NCI-H2081 (cell line): ENCODE measurements at places on chromosomes 7 and 10.

DNA sequence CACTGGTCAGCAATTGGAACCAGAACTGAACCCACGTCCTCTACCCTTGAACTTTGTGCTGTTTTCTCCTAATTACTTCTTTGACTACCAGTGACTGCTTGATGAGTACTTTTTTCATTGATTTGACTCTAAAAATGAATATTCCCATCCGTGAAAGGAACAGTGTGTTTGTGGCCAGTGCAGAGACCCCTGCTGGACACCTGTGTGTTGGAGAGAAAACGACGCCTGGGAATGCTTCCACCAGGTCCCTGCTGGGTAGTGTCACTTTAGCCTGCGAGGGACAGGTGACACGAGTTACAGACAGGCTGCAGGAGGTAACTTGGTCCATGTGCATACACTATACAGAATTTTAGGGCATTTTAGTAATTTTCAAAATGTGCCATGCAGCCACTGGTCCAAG, 6.8 kb upstream of the GJD4 start:
- DNase-seq: no peak

DNA sequence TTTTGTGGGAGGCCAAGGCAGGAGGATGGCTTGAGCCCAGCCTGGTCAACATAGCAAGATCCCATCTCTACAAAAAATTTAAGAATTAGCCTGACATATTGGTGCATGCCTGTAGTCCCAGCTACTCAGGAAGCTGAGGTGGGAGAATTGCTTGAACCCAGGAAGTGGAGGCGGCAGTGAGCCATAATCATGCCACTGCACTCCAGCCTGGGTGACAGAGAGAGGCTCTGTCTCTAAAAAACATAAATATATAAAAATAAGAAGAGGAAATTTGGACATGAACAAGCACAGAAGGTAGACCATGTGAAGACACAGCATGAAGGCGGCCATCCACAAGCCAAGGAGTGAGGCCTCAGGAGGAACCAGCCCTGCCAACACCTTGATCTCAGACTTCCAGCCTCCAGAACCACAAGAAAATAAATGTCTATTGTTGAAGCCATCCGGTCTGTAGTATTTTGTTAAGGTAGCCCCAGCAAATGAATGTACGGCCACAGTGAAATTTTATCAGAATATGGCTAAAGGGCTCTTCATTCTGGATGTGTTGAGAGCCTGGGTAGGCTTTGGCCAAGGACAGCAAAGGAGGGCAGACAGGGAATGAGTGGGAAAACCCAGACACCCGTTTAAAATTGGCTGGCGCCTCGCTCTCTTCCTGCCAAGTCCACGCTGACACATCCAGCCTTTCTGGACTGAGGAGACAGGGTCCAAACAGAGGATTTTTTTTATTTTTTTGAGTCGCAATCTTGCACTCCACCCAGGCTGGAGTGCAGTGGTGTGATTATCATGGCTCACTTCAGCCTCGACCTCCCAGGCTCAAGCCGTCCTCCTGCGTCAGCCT, 12.9 kb upstream of the GRID2IP start:
- DNase-seq: no peak

DNA sequence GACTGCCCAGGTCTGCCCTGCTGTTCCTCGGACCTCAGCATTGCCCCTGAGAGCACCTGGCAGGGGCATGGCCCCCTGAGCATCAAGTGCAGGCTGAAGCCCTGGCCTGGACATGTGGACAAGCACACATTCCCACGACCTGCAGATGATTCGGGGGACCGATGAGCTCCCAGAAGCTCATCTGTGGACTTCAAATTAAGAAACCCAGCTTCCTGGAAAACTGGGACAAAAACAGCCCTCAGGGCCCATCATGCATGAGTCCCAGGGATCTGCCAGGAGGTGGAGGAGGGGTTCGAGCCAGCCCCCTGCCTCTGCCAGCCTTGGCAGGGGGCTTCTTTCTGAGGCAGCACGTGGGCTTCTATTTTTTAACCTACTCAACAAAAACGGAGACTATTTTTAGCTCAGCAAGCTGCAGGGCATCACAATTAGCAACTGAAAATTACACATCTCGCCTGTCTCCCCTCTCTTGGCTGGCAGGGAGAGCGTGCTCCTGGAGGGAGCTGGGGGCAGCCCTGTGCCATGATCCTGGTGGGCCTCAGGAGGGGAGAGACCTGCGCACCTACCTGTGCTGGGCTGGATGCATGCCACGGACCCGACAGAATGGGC, 51.8 kb downstream of the RASGEF1A start:
- peak; percentile 32 for DNase-seq

DNA sequence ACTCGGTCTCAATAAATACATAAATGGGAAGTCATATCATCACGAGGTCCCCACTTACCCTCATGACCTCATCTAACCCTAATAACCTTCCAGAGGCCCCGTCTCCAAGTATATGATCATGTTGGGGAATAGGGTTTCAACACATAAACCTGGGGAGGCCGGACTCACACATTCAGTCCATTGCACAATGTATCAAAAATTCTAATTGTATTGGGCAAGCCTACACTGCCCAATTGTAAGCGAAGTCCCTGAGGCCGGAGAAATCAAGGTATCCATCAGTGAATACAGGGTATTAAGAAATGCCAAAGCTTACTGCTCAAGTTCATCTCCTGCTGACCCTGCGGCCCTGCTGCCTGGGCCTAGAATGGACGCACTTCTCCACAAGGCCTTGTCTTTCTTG, 69.6 kb downstream of the PARP12 start:
- no peak for DNase-seq

- DNase-seq: no peak
Measured at GRCh38 chr7:75958802-75959543, 35.4 kb downstream of the TMEM120A start.

DNA sequence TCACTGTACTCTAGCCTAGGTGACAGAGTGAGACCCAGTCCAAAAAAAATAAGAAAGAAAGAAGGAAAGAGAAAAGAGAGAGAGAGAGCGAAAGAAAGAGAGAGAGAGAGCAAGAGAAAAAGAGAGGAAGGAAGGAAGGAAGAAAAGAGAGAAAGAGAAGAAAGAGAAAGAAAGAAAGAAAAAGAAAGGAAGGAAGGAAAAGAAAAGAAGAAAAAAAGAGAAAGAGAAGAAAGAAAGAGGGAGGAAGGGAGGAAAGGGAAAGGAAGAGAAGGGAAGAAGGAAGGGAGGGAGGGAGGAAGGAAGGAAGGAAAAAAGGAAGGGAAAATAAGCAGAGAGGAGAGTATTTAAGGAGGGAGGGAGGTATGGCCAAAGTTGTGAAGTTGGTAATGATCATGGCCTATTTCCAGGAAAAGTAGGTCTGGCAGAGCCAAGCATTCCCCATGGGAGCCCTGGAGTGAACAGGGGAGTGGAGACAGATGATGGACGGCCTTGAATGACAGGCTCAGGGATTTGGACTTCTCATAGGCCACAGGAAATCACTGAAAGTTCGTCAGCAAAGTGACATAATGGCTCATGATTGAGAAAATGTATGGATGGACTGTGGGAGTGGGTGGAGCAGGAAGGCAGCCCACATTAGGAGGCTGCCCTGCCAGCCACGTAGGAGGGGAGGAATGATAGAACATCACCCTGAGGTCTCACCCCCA, 44.8 kb upstream of the CUX1 start:
- DNase-seq: no peak

DNA sequence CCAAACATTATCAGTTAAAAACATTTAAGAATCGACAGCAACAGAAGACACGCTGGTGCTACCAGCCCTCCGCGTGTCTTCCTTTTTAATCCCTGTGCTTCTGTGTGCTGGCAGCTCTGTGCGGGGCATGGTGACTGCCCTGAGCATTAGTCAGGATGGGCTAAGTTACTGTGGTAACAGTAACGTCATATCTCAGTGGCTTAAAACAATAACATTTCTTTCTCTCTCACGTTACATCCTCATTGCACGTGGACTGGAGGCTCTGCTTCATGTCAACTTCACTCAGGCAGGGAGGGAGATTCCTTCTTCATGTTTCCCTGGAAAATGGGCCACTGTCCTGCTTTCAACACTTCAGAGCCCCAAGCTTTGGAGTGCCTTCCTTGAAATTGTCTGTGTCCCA, 378.5 kb downstream of the CCSER2 start:
- no peak for DNase-seq

GRCh38 chr7:87899255-87899654, 23.0 kb downstream of the DBF4 start:
- no peak for DNase-seq

DNA sequence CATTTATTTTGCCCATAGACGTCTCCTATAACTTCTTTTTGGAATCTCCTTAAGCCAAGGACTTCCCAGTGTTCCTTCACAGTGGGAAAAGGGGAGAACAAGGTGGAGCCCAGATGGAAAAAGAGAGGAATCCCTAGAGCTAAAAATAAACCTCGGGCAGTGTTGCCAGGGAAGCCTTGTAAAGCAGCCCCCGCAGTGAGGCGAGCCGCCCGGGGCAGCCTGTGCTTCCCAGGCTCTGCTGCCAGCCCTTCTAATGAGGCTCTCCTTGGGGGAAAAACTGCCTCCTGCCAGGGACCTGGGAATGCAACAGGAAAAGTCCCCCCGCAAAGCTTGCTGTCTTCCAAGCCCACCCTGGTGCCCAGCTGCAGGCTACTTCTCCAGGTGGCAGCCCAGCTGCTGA, 71.7 kb downstream of the SH3PXD2A start:
- no peak for DNase-seq

GRCh38 chr10:127470911-127471310, 78.2 kb upstream of the NPS start:
- no peak for DNase-seq

DNA sequence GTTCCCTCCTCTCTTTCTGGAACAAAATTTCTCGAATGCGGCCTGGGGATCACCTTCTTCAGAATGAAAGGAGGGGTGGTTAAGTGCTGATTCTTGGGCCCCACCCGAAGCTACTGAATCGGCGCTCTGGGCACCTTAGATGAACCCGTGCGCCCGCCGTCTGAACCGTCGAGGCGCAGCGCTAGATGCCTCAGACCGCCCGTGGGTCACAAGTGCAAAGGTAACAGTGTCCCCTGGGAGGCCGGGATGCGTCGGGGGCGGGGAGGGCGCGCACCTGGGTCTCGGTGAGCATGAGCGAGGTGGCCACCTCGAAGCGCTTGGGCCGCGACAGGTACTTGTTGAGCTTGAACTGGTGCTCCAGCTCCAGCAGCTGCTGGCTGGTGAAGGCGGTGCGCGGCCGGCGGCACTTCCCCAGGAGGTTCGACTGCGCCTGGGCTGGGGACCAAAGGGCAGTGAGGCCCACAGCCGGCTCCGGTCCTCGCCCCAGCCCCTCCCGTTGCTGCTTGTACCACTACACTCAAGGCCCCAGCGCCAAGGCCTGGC, 4.2 kb downstream of the MNX1 start:
- no peak for DNase-seq

DNA sequence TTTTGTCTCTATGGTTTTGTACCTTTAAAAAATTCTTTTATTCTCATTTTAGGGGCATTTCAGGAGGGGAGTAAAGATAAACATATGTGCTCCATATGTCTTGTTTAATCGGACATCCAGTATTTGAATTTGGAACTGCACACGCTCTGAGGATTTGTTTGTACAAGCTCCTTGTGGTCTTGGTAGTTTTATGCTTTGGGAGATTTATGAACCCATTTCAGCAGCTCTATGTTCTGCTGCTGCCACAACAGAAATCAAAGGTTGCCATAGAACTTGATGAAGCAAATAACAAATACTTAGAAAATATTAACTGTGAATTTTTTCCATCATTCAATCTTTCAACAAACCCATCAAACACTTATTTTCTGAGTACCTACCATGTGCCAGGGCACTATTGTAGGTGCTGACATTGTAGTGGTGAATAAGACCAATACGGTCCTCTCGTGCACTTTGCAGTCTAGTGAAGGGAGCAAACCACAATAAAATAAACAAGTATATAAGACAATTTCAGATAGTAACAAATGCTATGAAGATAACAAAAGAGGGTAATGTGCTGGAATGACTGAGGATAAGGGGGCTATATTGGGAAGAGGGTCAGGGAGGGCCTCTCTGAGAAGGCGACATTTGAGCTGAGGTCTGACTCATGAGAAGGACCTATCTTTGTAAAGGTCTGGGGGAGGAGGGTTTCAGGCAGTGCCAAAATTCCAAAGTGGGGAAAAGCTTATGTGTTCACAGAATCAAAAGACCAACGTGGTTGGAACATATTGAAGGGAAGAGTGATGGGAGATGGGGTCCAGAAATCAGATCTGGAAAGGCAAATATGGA, 30.4 kb downstream of the MYPN start:
- DNase-seq: no peak

- peak; percentile 93 for DNase-seq
Measured at GRCh38 chr7:107505997-107506673, 36.3 kb downstream of the GPR22 start.

DNA sequence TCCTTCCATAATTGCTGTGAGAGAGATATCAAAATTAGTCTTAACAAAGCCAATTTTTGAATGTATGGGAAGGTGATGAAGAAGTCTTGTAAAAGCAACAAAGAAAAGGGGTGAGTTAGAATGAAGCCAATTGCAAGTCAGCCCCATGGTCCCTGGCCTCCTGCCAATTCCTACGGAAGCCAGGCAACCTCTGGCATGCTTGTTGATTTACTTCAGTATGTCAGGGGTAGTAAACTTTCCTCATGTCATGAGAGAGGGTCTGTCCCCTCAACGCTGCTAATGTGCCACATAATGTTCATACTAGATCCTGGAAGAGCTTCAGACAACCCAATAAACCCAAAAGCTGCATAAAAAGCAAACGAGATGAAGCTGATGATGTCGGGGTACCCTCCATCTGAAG, 159.1 kb upstream of the YAE1 start:
- DNase-seq: peak; percentile 15

DNA sequence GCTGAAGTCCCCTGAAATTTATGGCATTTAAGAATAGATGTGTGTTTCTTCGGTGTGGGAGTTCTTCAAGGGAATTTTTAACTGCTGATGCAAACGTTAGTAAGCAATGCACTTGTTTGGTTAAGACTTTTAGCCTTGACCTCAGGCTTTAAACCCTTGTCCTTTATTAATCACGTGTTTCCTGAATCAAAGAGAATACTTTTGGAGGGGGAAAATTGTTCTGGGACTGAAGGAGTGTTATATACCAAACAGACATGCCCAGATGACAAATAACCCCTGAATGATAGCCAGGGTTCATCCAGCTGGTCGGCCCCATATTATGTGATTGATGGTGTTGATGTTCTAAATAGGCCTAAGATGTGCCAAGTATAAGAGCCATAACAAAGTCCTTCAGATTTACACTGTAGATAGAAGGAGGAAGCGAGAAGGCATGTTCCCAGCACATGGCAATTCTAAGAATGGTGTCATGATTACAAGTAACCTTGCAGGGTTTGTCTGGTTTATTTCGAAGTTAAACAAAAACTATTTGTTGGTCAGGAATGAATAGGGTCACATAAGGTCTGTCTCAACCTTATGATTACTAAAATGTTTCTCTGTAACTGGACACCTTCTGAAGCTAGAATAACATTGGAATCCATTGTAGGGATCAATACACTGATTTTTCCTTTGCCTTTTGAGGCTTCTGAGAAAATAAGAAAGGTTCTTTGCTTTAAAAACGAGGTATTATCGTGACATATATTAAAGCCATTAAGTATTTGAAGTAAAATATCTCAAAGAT, 124.2 kb upstream of the SEM1 start:
- no peak for DNase-seq
